ENCODE measurements at places on chromosomes 2 and 18.
A peak's percentile ranks its signal among the peaks of the same experiment; 100 is the strongest.

- DNase-seq = no peak
Measured at GRCh38 chr2:157303612-157304011, 22.0 kb downstream of the ERMN start.

DNA sequence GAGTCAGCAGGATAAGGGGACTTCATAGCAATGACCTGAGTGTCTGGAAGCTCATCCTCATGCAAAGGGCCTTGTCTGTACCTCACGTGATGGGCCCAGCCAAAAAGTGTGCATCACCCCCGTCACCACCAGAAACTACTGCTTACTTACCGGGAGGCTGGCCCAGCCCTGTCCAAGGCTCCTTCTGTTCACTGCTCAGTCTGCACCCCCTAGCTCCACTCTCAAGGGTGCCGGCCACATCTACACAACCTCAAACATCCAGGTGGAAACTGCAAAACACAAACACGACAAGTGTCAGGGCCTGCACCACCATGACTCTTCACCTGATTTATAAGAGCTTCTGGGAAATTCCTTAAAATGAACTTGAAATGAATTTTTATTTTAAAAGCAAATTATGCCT, 55.1 kb downstream of the ADD2 start:
- no peak for DNase-seq

DNA sequence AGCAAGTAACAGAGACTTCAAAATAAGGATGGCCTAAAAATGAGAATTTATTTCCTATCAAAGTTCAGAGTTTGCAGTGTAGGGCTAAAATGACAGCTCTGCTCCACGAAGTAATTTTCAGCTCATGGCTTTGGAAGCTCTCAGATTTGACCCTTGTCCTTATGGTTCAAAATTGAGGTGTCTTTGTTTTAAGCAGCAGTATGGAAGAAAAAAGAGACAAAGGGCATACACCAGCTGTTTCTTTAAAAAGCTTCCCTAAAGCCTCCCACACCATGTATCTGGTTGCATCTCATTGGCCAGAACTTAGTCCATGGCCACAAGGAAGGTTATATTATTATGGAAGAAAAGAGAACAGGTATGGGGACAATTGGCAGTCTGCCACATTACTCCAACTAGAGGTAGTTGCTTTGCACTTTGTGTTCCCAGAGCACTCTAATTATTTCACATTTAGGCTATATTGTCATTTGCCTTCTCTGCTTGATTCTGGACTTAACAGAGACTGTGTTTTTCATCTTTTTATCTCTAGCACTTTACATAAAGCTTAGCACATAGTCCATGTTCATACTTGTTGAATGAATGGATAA, 180.4 kb downstream of the MCFD2 start:
- DNase-seq = no peak

DNA sequence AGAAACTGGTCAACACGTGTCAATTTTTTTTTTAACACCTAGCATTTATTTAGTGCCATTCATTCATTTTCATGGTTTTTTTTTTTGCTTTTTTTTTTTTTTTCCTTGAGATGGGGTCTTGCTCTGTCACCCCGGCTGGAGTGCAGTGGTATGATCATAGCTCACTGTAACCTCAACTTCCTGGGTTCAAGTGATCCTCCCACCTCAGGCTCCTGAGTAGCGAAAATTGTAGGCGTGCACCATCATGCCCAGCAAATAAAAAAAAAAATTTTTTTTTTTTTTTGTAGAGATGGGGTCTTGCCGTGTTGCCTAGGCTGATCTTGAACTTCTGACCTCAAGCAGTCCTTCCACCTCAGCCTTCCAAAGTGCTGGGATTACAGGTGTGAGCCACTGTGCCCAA, 21.1 kb downstream of the USP14 start:
- DNase-seq = no peak

- DNase-seq = no peak
Measured at GRCh38 chr18:44638034-44638540, 42.6 kb upstream of the SETBP1 start.

- DNase-seq = no peak
Measured at GRCh38 chr2:239876271-239876947, 148.7 kb downstream of the NDUFA10 start.

DNA sequence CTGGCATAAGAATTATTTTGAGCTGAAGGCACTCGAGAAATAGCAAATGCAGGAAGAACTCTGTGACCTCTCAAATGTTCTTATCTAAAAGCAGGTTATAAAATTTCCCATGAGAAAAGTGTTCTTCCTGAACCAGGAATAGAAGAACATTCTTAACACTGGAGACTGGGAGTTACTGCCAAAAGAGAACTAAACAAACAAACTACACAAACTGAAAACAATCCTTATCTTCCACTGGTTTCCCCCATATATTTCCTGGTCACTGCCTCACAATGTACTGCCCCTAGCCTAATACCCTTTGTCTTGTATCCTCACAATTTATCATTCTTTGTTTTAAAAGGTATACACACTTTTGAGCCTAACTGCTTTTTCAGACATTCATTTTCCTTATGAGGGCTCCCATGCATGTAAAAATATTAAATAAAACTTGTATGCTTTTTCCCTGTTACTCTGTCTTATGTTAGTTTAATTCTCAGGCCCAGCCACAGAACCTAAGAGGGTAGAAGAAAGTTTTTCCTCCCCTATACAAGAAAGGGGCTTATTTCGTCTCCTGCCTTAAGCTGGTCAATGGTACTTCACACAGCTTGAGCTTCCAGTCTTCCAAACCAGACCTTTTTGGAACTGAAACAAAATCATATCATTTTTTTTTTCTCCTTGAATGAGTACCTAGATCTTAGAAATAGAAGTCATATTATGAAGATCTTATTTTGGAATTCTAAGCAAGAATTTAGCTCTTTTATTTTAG, 110.6 kb downstream of the MSTN start:
- no peak for DNase-seq

DNA sequence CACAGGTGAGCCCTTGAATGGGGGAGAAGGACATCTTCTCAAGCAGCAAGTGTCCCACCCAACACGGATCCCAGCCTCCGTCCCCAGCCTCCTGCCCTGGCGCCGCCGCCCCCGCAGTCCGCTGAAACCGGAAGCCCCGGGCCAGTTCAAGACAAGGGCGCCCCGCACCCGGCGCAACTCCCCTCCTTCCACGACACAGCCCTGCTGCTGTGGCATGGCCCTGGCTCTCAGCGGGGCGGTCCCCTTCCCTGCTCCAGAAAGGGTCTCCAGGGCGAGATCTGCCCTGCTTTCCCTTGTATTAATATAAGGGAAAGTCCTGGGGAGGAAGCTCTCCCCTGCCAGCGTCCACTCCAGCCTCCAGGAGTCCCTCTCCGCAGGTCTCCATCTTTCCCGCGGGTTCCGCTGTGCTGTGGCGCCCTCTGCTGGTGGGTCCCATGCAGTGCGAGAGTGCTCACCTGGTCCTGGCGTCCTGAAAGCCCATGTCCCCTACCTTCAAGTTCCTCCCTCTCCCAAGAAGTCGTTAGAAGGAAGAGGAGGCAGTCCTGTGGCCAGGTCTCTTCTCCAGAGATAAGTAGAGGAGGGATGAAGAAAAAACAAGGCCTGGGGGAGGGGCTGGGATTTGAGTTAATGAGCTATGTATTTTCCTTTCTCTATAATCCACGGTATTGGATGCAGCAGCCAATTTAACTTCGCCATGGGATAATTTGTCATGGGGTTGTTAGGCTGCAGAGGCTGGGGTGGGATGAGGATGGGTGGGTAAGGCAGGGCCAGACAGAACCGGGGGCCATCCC, 176.0 kb downstream of the SMAD2 start:
- peak; percentile 52 for DNase-seq

DNA sequence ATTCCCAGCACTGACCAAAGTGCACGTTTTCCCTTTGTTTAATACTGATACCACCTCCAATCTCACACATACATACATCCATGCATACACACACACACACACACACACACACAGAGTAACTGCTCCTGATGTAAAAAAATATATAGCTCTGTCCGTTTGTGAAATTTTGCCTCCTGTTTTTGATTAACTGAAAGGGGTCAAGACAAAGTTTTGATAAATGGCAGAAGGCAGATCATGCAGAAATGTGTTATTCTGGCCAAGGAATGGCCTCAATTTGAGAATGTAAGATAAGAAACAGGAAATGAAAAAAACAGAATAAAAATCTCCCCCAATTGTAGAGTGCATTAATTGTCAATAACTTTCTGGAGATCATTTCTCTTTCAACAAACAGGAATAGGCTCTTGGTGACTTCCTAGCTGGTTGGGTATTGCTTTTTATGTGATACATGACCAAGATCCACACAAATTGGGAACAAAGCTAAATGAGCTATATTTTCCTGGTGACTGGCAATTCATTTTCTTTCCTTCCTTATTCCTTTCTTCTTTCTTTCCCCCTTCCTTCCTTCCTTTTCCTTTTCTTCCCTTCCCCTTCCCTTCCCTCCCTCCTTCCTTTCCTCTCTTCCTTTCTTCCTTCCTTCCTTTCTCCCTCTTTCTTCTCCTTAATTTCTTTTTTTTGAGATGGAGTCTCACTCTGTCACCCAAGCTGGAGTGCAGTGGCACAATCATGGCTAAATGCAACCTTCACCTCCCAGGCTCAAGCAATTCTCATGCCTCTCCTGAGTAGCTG, 88.9 kb upstream of the PMAIP1 start:
- no peak for DNase-seq

GRCh38 chr2:225740086-225740485, 340.6 kb downstream of the NYAP2 start:
- DNase-seq = no peak

GRCh38 chr2:173240083-173240482, 114.6 kb upstream of the CDCA7 start:
- no peak for DNase-seq

DNA sequence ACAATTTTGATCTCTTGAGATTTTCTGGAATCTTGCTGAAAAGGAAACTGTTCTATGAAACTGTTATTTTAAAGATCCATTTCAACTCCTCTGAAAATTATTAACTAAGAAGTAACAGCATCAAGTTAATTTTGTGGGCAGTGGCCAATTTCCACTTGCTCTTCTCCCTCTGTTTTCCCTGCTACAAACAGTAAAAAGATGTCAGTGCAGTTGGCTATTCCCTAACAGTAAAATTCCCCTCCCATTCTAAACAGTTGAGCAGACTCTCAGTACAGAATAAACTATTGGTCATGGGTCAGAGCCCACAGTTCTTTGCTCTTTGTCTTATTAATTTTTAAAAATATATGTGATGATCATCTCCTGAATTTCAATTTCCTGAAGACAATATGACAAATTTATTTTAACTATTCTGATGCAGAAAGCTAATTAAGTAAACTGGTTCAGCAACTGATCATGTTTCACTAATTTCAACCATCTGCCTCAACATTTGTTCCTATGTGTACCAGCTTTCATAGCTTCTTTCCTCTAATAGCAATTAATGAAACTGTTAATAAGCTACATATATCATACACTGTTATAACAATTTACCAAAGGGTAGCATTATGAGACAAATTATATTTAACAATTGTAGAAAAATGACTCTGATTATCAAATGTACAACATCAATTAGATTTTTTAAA, 41.1 kb upstream of the GALNT5 start:
- no peak for DNase-seq

DNA sequence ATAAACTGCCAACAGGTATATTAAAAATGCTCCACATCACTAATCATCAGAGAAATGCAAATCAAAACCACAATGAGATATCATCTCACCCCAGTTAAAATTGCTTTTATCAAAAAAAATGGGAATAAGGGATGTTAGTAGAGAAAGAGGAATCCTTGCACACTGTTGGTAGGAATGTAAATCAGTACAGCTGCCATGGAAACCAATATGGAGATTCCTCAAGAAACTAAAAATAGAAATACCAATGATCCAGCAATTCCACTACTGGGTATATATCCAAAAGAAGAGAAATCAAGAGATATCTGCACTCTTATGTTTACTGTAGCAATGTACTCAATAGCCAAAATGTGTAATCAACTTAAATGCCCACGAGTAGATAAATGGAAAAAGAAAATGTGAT, 40.6 kb downstream of the ZRANB3 start:
- DNase-seq = no peak

- no peak for DNase-seq
Measured at GRCh38 chr2:15944325-15945017, 4.1 kb downstream of the MYCN start.

DNA sequence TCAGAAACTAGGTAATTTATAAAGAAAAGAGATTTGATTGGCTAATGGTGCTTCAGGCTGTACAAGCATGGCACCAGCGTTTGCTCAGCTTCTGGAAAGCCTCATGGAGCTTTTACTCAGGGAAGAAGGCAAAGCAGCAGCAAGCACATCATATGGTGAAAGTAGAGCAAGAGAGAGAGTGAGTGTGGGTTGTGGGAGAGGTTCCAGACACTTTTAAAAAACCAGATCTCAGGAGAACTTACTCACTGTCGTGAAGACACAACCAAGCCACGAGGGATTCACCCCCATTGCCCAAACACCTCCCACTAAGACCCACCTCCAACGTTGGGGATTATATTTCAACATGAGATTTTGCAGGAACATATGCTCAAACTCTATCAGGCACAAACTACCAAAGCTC, 554.6 kb upstream of the TNP1 start:
- no peak for DNase-seq

DNA sequence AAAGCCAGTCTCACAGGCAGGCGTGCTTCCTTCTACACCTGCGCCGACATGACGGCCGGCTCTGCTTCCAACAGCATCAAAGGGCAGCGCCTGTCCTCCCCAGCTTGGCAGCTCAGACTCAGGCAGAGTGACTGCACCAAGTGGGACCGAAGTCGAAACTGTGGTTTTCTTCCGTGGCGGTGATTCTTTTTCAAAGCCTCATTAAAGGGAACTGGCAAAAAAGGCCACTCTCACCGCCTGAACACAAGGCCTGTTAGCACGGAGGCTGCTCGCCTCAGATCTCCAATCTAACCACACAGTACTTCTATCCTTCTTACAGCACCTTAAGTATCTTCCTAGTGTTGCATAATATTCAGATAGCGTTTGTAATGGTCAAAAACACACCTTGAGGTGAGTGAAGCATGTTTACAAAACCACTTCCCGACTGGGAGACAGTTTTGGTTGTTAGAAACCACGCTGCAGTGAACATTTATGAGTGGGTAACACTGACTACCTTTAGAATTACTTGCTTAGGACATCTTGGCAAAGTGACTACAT, 236.4 kb downstream of the HDAC4 start:
- DNase-seq = peak; percentile 40

GRCh38 chr2:7044253-7045250, 127.3 kb downstream of the RNF144A start:
- peak; percentile 71 for DNase-seq
